Renal pelvis (tissue), 12 donors: ENCODE measurements at places on chromosomes 1 and 21.

DNA sequence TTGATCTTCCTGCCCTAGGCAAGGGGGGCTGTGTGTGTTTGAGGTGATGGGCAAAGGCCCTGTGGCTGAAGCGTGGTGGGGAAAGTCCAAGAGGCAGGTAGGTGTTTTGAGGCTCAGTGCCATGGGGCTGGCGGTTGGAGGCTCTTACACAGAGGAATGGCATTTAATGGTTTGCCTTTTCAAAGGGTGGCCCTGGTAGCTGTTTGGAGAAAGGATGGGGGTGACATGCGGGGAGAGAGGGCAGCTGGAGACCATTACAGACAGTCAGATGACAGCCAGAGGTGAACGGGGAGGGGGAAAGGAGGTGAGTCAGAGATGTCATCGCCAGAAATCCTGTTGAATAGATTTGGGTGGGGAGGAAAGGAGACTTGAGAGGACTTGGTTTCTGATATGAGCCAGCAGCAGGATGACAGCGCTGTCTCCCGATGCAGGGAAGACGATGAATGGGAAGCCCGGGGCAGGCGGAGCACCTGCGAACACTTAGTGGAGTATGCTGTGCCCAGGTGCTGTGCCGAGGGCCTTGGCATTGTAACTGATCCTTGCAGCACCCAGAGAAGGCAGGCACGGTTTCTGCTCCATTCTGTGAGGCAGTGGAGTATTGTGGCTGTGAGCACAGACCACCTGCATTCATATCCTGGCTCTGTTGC is 56.3 kb downstream of the MAN1C1 start:
- DNase-seq = no peak

DNA sequence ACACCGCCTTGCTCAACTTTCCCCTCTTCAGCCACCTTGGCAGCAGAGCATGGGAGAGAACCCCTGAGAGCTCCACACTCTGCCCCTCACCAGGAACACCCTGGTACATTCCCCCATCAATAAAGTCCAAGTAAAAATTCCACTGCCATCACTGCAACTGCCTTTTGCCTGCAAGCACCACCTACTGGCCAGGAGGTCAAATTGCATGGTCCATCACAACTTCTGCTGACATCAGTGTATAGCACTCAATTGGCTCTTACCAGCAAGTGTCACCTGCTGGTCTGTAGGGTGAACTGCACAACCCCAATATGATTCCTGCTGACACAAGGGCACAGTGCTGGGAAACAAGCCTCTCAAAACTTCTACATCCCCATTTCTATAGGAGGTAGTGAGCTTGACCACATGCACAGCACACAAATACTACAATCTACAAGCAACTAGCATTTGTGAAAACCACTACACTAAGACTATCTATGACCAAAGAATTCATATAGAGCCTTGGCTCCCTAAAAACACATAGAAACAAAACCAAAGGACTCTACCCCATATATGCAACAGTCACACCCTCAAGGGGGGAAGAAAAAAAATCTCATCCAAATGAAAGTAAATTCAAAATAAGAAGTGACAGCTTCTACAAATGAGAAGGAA is 69.2 kb downstream of the FASLG start:
- DNase-seq = no peak

DNA sequence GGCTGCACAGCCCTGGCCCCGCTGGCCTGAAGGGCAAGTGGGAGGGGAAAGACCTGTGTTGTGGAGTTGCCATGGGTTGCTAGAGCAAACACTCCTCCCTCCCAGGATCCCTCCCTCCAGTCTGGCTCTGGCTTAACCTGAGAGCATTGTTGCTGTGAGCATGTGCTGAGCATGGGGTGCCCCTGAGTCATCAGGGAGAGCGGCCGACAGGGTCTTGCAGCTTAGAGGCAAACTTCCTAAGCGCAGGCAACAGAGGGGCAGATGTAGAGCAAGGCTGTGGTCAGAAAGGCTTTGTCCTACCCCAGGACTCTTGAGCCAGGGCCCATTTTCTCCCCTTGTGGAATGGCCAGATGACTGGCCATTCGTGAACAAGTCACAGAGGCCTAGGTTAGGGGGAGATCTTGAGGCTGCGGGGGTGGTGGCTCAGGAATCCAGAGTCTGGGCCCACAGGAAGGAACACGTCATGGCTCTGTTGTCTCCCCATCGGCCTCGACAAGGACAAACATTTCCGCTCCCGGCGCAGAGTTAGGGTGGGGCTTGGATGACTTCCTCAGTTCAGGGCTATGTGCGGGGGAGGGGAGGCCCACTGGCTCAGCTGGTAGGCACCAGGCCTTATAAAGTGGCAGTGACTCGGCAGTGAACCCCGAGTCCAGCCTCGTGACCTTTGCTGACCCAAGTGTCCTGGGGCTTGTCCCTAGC is 362 bp upstream of the DYNLT4 start:
- DNase-seq = peak; percentile 94

GRCh38 chr1:47184822-47185677 is 4.8 kb downstream of the PDZK1IP1 start:
- DNase-seq = no peak

GRCh38 chr1:151806170-151806569 is 951 bp upstream of the LINGO4 start:
- no peak for DNase-seq

DNA sequence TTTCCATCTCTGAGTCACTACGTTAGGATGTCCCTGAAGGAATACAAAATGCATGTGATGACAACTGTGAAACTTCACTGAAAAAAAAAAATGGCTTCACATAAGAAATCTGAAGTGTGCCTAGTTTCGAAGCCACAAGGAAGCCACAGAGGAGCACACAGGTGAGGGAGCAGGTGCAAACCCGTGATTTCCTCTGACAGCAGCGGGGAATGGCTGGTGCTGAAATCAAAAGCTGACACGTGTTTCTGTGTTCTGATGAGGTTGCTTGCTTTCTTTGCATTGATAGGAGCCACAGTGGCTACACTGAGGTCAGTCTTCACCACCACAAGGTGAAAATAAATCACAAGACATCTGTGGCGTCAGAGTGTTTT is 105.7 kb upstream of the TLR5 start:
- no peak for DNase-seq

GRCh38 chr1:10744654-10745238 is 51.7 kb downstream of the CASZ1 start:
- no peak for DNase-seq

DNA sequence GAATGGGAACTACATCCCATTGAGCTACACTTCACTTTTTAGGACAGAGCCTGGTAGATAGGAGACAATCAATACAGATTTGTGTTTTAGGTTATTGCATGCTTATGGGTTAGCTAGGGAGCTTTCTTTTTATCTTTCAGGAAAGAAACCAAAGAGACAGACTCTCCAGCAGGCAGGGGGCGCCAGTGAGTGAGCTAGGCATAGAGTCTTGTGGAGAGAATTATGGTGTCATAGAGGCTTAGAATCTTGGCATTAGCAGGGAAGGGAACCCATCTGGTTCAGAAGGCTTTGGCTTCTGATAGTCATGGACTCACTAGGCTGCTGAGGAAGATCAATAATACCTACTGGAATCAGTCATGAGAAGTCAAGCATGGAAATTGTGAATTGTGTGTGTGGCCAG is at the start of gene SMCP:
TSS of gene SMCP (plus strand) at position 281 of the 400 bp plus-strand sequence. CDS start 6,101 bp downstream, outside the sequence.
- no peak for DNase-seq

GRCh38 chr1:220121791-220122530 is 28.0 kb downstream of the IARS2 start:
- no peak for DNase-seq

DNA sequence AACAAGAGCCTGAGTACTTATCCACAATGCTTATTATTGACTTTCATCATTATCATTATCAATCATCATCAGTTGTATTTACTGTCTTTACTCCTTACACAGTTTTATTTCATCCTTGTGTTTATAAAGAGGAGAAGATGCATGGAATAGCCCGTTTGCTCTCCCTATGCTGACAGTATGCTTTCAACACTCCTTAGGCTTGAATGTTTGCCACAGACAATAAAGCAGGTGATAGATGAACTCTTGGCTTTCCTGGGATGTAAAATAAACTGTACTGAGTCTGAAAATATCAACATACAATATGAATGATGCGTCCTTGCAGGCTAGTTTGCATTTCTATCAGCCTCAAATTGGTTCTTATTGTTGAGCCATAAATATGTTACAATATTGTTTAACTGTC is 891.8 kb upstream of the NCAM2 start:
- DNase-seq = no peak

- no peak for DNase-seq
These were observed 17.6 kb upstream of the KCNC4 start for GRCh38 chr1:110192541-110192940.

- DNase-seq = no peak
These were observed 134.0 kb downstream of the FAM78B start for GRCh38 chr1:166032572-166033371.

GRCh38 chr21:40243685-40244084 is 376.4 kb downstream of the PCP4 start:
- DNase-seq = peak; percentile 58

DNA sequence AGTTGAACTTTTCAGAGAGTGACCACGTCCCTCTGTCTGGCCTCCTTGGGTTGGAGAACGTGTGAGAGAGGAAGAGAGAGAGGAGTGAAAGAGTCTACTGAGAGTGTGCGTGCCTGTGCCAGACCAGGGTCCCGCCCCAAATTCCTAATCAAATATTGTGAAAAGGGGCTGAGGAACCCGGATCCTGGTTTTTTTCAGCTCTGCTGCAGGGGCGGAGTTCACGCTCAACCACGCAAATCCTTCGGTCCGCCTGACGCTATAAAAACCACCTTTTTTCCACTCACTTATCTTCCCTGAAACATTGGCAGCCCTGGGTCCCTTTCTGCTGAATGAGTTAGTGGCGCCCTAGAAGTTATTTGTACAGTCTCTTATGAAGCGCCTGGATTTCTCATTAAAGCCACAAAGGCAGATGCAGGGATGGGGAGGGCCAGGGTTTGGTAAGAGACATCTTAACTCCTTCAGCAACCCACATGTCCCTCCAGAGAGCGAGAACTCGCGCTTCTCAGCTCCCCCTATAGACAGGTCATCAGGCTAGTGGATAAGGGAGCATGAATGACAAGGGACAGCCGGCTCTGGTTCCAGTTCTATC is at the start of gene FMOD:
TSS of gene FMOD (minus strand) at position 86 of the 589 bp plus-strand sequence. CDS start 2,852 bp downstream, outside the sequence.
- peak; percentile 76 for DNase-seq

DNA sequence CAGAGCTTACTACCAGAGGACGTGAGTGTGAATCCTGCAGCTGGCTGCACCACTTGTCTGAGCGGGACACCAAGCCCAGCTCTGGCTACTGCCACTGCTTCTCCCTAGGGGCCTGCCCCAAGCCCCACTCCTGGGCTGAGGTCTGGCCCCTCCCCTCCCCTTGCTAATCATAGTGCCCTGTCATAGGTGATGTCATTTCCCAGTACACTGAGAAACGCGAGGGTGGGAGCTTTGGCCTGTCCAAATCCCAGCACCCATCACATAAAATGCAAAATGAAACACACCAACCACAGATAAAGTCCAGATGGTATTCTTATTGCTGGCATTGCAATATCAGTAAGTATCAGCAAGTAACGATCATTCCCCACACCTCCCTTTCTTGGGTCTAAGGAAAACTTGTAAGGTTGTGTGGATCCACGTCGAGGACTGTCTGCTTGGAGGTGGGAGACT is 77.7 kb downstream of the TOMM20 start:
- no peak for DNase-seq

DNA sequence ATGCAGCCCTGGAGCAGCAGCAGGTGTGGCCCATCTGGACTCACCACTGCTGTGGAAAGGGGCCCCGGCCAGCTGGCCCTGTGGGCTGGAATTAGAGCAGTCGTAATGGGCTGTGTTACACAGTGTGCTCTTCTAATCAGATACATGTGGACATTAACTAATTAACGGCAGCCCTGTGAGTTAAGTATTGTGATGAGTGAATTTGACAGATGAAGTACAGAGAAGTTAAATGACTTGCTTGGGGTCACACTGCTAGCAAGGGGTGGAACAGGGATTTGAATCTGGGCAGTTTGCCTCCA is 58.6 kb downstream of the MDM4 start:
- no peak for DNase-seq

DNA sequence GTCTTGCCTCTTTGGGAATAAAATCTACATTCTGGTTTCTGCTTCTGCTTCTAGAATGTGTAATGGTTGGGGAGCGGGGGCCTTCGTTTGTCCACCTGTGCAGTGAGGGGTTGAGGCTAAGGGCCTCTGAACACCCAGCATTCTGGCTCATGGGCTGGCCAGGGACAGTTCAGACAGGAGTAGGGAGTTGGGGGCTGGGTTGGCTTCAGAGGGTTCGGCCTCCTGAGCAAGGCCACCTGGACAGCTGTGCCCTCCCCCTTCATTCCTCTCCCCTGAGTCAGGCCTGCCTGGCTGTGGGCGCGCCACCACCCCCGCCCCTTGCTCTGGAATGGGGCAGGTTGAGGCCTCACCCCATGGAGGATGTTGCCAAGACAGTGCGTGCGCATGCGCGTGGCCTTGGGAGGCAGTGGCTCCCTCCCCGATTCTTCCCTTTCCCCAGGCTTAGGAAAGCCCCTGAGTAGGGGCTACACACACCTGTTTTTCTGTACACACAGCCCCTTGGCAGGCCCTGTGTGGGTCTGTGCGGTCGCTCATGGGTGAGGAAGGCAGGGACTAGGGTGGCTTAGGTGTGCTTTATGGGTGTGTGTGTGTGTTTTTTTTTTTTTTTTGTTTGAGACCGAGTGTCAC is 57.0 kb downstream of the YARS1 start:
- DNase-seq = peak; percentile 88

DNA sequence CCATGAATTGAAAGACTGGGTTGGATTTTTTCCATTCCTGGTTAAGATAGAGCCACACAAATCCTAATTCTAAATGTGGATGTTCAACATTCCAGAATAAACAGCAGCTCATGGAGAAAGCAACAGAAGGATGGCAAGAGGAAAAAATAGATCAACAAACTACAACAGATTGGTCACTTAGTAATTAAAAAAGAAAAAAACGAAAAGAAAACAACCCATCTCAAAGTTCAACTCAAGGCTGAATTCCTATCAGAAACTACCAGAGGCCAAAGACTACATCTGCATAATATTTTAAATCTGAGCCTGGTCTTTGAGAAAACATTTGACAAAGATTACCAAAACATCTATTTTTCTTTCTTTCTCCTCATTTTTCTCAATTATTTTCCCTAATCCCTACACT is 69.9 kb downstream of the TGFBR3 start:
- DNase-seq = no peak

GRCh38 chr1:28926629-28927265 is 12.4 kb downstream of the EPB41 start:
- no peak for DNase-seq

- DNase-seq = no peak
These were observed 142.9 kb upstream of the DUSP10 start for GRCh38 chr1:221884821-221885220.
